T-helper 9 cell (primary cell): ENCODE measurements at places on chromosomes 2 and 18.

- DNase-seq = no peak
These were observed 8.2 kb downstream of the TTC32 start for GRCh38 chr2:19893520-19894133.

- no peak for DNase-seq
These were observed 58.6 kb upstream of the KLF7 start for GRCh38 chr2:207224381-207224780.

DNA sequence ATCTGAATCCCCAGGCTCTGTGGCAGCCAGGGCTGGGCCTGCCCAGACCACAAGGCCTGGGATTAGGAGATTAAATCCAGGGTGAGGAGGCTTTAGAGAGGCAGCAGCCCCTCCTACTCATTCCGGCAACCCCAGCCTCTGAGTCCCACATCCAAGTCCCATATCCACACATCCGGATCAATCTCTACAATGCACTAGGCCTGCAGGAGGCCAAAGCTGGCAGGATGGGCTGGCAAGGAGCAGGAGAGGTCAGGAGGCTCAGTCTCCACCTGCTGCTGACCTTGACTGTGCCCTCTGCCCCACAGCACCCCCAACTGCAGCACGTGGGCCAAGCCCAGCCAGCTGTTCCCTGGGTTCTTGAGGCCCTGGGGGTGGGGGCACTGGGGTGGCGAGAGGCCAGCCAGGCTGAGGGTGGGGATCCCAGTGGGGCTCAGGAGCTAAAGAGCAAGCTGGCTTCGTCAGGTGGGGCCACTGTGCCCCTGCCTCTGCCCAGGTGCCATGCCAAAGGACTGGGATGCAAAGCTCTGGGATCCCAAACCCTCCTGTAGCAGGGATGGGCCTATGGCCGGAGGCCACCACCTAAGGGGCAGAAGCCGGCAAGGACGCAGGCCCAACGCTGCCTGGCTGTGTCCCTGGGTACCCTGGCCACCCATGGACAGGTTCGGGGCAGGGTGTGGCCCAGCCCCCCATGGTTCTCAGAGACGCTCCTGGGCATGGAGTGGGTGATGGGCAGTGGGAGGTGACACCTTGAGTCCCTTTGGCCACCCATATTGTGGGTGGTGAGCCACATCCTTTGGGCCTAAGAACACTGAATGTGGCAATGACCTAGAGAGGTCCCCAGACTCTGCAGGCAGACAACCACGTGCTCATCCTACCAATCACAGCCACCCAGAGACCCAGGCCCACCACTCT lies 3.2 kb downstream of the KIF1A start:
- no peak for DNase-seq

GRCh38 chr2:21693081-21693480 lies 569.3 kb downstream of the TDRD15 start:
- DNase-seq = no peak

- DNase-seq = no peak
These were observed 125.9 kb upstream of the CXCR4 start for GRCh38 chr2:136243638-136244535.

DNA sequence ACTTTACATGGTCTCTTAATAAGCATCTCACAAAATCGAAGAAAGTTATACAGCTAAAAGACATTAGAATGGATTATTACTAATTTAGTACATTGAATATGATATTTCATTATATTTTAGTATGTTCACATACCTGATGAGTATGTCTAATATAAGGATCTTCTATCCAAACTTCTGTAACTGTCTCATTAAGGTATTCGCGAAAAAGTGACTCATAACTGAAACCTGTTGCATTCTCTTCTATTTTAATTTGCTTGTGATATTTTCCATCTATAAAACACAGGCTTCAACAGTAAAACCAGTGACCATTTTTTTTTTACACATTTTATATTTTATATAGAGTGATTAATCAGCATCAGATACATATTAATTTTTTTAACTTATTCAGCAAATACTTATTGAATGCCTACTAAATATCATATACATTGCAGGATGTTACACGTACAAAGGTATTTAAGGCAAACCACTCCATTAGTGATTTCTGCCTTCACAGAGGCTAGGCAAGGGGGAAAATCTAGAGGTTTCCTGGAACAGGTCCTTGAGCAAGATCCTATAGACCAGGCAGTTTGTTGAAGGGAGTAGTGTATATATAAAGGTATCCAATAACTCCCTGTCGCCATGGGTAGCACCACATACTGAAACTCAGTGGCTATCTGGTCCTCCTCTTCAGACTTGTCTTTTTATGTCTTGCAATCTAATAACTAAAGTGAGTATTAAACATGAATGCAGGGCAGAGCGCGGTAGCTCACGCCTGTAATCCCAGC lies 9.3 kb downstream of the MITD1 start:
- no peak for DNase-seq

- DNase-seq = no peak
These were observed 3.1 kb downstream of the ALPK2 start for GRCh38 chr18:58625839-58626238.

- DNase-seq = no peak
These were observed 18.4 kb downstream of the ZC3H6 start for GRCh38 chr2:112293636-112294401.

- DNase-seq = no peak
These were observed 74.1 kb upstream of the LRATD1 start for GRCh38 chr2:14558335-14558919.

GRCh38 chr2:232473467-232473890 lies 14.2 kb downstream of the ECEL1 start:
- no peak for DNase-seq
